ENCODE measurements at places on chromosomes 6 and 20.
A peak's percentile ranks its signal among the peaks of the same experiment; 100 is the strongest.

DNA sequence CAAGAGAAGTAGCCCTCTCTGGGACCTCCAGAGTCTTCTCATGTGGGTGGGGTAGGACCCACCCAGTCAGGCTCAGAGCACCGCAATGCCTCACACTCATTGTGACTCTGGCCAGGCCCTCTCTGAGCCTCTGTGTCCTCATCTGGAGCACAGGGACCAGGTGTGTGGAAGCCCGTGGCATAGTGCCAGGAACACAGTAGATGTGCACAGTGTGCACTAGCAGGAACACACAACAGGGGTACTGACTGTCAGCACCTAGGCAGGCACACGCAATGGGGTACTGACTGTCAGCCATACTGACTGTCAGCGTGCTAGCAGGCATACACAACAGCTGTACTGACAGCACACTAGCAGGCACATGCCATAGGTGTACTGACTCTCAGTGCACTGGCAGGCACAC, 2.0 kb upstream of the STMN3 start:
- no peak for DNase-seq

- peak; percentile 88 for DNase-seq
Observed at GRCh38 chr6:35259194-35259947, at the start of gene ZNF76. Gene ZNF76, plus strand, starts transcription at chr6:35259735. Its CDS starts 21,417 bp downstream, at chr6:35281152.

GRCh38 chr6:47130086-47130485, 88.0 kb upstream of the ADGRF1 start:
- no peak for DNase-seq

- DNase-seq, result no peak
Observed at GRCh38 chr6:152184917-152185574, 377.6 kb downstream of the ESR1 start.

- no peak for DNase-seq
Observed at GRCh38 chr20:58818586-58819285, 32.0 kb downstream of the GNAS-AS1 start.

GRCh38 chr20:36579996-36580545, 6.7 kb downstream of the TGIF2 start:
- DNase-seq, result no peak

- no peak for DNase-seq
Observed at GRCh38 chr6:80886475-80886874, 780.0 kb downstream of the BCKDHB start.

- DNase-seq, result no peak
Observed at GRCh38 chr20:17993546-17993945, 24.7 kb downstream of the MGME1 start.

GRCh38 chr6:151025076-151025475, 159.6 kb downstream of the MTHFD1L start:
- no peak for DNase-seq

- no peak for DNase-seq
Observed at GRCh38 chr6:7933794-7934193, 23.2 kb upstream of the TXNDC5 start.

- DNase-seq, result no peak
Observed at GRCh38 chr6:161355696-161356095, 81.8 kb upstream of the AGPAT4 start.

GRCh38 chr6:41638002-41638934, at the start of gene MDFI:
Gene MDFI, plus strand, starts transcription at chr6:41638468. Its CDS starts 282 bp downstream, at chr6:41638750.
- no peak for DNase-seq

- DNase-seq, result no peak
Observed at GRCh38 chr6:82045965-82046756, 201.4 kb downstream of the IBTK start.

GRCh38 chr20:63691711-63692435, 4.6 kb upstream of the TNFRSF6B start:
- DNase-seq, result no peak

DNA sequence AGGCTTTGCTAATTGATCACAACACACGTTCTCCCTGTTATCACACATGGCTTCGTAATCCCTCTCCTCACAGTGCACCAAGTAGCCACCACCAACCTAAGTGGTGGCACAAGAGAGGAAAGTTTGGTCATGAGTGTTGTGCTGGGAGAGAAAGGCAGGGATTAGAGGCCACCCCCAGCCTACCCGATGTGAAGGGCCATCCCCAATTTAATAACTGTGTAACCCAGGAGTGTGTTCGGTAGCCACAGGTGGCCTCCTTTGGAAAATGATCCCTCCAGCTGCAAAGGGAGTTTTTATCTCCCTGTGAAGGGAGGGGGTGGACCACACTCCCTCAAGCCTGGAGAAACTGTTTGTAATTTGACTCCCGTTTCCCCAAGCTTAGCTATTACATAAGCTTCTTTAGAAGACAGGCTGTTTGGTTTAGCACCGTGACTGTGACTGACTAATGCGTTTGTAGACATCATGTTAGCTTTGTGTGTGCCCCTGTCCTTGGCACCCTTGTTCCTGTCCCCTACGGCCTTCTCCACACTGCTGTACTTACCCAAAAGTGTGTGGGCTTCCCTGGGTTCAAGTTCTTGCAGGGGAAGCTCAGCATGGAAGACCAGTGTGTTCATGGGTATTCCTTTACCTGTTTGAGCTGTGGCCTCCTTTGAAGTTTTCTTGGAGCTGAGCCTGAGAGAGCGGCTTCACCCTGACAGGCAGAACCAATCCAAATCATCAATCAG, 20.6 kb downstream of the PPP1R16B start:
- no peak for DNase-seq

DNA sequence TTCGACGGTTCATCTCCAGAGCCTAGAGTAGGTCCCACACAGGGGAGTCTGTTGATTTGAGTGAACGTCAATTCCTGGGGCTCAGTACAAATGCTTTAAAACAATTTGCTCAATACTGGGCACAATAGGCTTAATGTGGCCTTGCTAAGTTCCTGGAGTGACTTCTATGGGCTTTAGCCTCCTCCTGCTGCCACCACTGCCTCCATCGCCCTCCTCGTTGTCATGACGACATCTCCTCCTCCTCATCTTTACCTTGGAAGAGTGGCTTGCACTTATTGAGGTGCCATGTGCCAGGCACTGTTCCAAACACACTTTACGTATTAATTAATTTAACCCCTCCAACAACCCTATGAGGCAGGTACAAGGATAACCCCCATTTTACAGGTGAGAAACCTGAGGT, 11.8 kb upstream of the ZMYND8 start:
- no peak for DNase-seq

GRCh38 chr6:160217073-160217472, 41.5 kb downstream of the SLC22A2 start:
- DNase-seq, result no peak

GRCh38 chr6:24469811-24470210, 19.6 kb downstream of the GPLD1 start:
- DNase-seq, result no peak

DNA sequence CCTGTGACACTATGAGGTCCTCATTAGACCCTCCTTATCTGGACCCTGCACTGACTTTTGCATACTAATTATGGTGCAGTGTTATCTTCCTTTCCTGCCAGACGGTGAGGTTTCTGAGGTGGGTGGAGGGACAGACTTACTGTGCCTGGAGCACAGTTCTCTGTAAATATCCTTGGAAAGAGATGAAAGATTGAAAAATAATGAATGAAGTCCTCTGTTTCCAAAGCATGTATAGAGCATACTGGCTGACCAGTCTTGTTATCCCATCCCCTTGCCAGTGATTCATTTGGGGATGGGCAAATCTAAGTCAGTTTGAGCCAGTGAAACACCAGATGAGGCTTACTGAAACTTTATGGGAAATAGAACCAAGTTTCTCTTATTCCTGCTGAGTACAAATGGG, 152.6 kb upstream of the HDDC2 start:
- no peak for DNase-seq

DNA sequence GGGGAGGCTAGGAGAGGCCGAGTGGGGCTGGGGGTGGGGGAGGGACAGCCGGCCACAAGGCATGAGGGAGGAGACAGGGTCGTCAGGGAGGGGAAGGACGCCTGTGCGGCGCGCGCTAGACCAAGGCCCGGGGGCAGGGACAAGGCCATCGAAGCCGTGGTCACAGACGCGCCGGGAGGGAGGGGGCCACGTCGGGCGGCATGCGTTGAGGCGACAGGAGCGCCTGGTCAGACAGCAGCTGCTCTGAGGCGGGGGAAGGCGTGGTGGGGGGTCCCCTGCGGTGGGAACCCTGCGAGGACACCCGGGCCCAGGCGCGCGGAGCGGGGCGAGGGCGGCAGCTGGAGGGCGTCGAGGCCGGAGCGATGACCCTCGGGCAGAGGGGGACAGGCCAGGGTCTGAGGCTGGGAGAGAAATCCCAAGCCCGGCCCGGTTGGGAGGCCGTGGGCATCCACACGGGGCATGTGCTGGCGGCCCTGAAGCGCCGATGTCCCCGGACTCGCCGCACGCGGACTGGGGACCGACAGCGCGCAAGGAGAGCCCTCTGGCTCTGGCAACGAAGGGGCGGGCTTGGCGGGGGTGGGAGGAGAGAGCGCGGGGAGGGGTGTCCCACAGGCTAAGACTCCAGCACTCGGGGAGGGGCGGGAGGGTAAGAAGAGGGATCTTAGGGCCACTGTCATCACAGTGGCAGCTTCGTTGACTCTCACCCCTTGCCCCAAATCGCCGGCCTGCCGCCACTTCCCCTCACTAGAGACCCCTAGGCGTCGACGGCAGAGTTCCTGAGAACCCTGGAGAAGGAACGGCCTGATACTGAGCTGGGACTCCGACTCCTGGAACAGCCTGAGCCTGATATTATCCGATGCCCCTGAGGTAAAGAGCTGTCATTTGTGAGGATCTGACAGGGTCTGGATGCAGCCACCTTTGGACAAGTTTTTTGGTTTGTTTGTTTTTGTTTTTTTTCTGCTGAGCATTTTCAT, 5.0 kb downstream of the TMEM239 start:
- no peak for DNase-seq

GRCh38 chr6:159119791-159120190, 49.4 kb upstream of the FNDC1 start:
- DNase-seq, result no peak

- DNase-seq, result no peak
Observed at GRCh38 chr6:112466373-112467151, 119.4 kb downstream of the RFPL4B start.

DNA sequence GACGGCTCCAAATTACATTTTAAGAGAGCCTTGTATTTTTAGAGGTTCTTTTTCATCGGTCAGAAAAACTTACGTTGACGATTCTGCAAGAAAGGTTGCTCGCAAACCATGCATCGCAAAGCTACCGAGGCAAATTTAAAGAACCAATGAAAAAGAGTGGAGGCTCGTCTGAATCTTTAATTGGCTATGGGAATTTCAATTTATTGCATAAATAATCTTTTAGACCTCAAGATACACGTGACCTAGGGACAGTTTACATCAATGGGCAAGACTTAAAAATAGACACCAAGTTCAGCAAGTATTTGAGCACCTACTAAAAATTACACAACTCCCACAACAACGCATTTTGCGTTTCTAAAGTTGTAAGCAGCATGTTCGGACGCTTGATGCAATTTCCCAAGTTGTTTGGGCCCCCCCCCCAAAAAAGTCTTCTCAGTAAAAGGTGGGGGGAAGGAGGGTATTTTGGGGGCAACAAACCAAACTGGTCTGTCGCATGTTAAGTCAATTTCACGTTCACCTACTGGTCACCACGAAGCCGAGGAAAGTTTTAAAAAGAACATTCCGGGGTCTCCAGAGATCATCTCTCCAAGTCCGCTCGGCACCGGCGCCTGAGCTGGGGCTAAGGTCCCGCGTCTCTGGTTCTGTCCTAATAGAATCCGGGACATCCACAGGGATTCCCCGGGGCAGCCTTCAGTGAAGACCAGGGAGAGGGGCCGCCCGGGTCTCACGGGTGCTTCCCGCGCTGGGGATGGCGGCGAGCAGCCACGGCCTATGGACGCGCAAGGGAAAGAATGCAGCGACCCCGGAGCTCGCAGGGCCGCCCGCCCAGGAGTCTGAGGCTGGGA, 851 bp downstream of the SNX5 start:
- DNase-seq, result no peak

DNA sequence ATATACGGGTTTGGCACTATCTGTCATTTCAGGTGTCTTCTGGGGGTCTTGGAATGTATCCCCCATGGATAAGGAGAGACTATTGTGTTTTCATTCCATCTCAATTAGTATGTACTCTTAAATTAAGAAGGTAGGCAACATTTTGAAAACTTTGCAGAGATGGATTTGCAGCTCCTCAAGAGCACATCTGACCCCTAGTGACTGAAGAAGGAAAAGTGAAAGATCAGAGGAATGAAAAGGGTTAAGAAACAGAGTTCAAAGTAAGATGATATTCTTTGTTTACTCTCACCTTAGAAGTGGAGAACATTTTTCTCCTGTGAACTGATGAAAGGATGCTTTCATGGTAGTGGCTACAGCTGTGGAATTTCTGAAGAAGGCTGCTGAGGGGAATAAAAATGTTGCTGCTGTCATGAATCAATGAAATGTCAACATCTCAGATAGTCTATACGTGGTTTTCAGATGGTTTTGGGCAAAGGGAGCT, 41.5 kb downstream of the SH3BGRL2 start:
- DNase-seq, result no peak

GRCh38 chr6:45991189-45991588, 24.5 kb downstream of the CLIC5 start:
- no peak for DNase-seq

- DNase-seq, result no peak
Observed at GRCh38 chr6:139751179-139751578, 376.7 kb upstream of the CITED2 start.

DNA sequence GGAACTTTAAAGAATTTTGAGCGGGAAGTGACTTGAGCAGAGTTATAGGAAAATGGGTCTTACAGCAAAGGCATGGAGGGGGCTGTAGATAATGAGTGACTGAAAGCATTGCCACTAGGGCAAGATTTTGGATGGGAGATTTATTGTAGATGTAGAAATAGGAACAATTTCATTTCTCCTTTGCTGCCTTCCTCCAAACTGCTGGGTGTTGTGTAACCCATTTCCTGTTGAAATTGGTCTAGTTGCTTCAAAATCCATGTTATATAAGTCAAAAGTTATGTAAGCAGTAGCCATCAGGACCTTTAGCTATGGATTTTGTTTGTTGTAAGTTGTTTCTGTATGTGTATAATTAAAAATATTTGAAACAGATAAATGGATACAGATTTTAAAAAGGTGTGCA, 11.1 kb downstream of the YWHAB start:
- no peak for DNase-seq

GRCh38 chr20:22389836-22390542, 194.4 kb downstream of the FOXA2 start:
- DNase-seq, result no peak

DNA sequence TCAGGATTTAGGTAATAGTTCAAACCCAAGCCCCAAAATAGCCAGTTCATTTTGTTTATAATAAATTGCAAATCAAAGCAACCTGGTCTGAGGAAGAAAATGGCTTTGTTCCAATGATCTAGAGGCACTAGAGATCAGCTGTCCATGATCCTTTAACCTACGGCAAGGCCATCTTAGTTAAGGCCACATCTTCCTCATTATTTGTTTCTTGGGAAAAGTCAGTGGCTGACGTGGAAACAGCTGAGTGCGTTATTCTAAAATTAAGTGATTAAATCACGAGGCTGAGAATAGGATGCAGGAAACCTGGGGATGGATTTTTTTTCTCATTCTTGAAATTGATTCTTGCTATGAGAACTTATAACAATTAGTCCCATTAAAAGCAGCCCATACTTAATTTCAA, 10.1 kb upstream of the TENT5A start:
- DNase-seq, result no peak

DNA sequence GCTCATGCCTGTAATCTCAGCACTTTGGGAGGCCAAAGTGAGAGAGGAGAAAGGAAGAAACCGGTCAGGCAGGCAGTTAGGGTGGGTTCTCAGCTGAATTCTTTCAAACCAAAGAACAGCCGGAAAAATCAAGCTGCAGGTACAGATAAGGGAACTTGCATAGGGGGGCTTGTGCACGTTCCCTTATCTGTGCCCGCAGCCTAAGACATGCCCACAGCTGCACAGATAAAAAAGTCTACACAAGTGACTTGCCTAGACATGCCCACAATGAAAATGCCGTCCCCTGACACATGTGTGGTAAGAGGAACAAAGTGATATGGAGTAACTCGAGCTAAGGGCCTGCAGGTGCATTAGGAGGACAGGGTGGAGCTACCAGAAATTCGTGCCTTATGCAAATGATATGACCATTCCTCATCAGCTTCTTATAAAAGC, 175.8 kb upstream of the SALL4 start:
- no peak for DNase-seq

All from stimulated activated CD4-positive, alpha-beta T cell treated with anti-CD3 and anti-CD28 coated beads, Interleukin-15, amount 100 ng/mL, for 1 hour (primary cell).